ENCODE measurements at places on chromosomes 1 and 21.

DNA sequence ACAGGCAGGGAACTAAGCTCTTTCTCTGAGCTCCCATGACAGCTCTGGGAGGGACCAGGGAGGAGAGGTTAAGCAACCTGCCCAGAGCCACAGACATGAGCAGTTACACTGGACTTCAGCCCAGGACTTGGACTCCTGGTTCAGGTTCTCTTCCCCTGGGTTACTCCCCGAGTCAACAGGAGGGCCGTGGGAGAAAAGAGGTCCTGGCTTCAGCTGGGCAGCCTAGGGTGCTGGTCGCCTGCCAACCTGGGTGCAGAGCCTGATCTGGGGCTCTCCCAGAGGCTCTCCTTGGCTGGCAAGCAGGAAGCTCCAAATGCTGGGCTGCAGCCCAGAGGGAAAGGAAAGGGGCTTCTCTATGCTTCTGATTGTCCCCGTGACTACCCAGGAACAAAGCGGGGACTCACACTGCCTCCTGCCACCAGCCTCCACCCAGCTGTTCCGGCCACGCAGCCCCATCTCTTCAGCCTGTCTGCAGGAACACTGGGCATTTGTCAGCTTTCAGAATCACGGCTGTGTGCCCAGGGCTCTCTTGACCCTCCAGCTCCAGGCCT is 141.8 kb downstream of the HIVEP3 start:
- DNase-seq = no peak

DNA sequence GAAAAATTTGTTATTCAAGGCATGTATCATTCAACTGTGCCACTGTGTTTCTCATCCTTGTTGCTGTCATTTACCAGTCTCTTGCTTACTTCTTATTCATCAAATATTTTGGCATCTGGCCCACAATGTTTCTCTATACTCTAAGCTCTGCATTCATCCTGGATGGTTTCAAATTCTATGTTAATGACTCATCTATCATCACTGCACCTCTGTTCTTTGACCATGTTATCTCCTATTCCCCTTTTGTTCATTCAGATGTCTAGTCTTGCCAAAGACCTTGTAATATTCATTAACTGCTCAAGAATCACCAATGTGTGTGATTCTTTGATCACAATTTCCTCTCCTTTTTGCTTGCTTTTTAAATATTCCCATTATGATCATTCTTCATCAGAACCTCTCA is 54.6 kb upstream of the PRKACB start:
- DNase-seq = no peak

DNA sequence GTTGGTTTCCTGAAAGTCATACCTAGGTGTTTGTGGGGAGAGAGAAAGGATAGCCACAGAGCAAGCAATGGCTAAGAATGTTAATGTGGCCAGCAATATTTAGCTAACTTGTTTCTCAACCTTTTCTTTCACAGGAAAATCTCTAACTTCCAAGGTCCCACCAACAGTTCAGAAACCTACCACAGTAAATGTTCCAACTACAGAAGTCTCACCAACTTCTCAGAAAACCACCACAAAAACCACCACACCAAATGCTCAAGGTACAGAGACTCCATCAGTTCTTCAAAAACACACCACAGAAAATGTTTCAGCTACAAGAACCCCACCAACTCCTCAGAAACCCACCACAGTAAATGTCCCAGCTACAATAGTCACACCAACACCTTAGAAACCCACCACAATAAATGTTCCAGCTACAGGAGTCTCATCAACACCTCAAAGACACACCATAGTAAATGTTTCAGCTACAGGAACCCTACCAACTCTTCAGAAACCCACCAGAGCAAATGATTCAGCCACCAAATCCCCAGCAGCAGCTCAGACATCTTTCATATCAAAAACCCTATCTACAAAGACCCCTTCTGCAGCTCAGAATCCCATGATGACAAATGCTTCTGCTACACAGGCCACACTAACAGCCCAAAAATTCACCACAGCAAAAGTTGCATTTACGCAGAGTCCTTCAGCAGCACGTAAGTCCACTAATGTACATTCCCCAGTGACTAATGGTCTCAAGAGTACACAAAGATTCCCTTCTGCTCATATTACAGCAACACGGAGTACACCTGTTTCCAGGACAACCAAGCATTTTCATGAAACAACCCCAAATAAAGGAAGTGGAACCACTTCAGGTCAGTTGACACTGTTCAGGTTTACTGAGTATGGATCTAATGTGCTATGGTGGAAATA is 15.3 kb downstream of the CD55 start:
- DNase-seq = peak; percentile 21

DNA sequence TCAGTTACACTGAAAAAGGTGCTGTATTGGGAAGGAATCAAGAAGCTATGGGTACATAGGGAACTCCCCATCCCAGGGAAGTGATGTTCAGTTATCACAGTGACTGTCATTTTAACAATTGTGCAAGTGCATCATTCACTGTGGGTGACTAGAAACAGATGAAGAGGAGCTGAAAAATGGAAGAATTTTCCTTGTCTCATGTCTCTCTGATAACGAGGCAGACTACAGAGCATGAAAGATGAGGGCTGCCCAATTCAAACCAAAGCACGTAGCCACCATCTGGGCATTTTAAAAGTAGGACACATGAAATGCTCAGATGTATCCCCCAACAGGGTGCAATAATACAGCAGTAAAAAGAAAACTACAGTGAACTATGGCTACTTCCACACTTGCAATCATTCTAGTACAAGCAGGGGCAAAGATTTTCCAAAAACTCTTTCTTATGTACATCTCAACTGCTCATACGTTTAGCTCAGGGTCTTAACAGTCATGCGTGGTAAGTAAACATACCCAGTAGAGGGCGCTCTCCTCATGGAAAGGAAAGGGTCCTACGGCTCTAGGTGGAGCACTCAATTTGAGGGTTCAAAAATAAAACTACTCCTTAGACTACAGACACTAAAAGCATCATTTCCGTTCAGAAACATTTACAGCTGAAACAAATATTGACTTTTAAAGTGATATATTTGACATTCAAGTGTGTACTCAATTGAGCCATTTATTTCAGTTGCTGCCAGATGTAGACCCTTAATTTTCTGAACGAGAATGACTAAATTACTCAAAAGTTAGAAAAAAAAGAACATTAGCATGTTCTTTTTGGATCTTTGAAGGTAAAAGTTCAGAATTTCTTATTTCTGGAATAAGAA is 143.2 kb downstream of the KCTD3 start:
- no peak for DNase-seq

GRCh38 chr1:19033926-19034680 is 77.6 kb upstream of the IFFO2 start:
- no peak for DNase-seq

- no peak for DNase-seq
Observed at GRCh38 chr1:243213045-243213787, 41.9 kb downstream of the CEP170 start.

- DNase-seq = no peak
Observed at GRCh38 chr1:194698908-194699318, 1512.5 kb upstream of the B3GALT2 start.

DNA sequence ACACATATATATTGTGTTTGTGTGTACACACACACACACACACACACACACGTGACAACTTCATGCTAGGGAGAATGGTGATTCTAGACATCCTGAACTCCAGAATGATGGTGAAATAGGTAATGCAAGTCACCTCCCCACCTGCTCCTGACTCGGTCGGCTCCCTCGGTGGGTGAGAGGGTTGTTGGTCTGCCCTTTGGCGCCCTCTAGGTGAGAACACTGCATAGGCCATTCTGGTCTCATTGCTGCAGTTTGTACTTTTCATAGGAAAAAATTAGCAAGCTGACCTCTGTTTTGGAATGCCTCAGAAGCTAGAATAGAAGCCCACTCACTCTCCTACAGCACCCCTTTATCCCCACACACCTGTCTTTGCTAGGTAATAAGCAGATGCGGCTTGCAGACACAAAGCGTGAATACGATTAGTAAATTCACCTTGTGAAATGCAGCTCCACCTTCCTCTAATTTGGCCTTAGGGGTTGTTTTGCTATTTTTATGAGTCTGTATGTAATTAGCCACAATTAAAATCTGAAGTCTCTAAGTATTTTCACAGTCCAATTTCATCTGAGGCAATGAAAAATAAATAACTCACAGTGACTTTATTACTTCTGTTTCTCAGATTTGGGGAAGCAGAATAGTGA is 130.0 kb upstream of the KCNJ15 start:
- DNase-seq = no peak

GRCh38 chr1:236907205-236907604 is 97.0 kb downstream of the MT1HL1 start:
- DNase-seq = no peak

GRCh38 chr1:34970829-34971228 is 14.3 kb downstream of the TMEM35B start:
- no peak for DNase-seq

- DNase-seq = no peak
Observed at GRCh38 chr1:32047701-32048100, 25.0 kb upstream of the TMEM39B start.

- no peak for DNase-seq
Observed at GRCh38 chr21:43196826-43197225, 28.0 kb downstream of the CRYAA start.

- no peak for DNase-seq
Observed at GRCh38 chr1:53583868-53584776, 124.9 kb downstream of the DMRTB1 start.

DNA sequence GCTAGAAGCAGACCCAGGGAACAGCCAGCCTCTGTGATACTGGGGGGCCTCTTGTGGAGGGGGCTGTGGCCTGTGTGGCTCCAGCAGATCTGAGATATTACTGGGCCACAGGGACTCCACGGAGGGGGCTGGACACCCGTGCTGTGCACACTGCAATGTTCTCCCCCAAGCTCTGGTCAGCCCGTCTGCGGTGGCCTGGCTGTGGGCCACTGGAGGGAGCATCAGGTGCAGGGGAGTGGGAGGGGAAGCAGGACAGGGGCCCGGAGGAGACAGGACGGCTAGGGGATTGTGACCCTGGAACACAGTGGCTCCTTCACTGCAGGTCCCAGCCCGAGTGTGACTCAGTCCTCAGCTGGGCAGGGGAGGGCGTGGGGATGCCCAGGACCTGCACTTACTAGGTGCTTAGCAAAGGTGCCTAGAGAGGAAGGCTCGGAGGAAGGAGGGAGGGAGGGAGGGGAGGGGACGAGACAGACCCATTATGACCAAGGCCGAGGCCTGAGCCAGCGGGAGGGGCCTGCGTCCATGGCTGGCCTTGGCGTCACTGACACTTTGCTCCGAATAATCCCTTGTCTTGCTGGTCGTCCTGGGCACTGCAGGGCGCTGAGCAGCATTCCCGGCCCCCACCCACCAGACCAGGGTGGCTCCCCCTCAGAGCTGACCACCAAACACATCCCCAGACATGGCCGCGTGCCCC is 44.2 kb downstream of the PRDM16 start:
- no peak for DNase-seq

GRCh38 chr1:83627045-83627444 is 371.9 kb downstream of the TTLL7 start:
- no peak for DNase-seq

- DNase-seq = no peak
Observed at GRCh38 chr1:7229696-7230631, 444.7 kb downstream of the CAMTA1 start.

DNA sequence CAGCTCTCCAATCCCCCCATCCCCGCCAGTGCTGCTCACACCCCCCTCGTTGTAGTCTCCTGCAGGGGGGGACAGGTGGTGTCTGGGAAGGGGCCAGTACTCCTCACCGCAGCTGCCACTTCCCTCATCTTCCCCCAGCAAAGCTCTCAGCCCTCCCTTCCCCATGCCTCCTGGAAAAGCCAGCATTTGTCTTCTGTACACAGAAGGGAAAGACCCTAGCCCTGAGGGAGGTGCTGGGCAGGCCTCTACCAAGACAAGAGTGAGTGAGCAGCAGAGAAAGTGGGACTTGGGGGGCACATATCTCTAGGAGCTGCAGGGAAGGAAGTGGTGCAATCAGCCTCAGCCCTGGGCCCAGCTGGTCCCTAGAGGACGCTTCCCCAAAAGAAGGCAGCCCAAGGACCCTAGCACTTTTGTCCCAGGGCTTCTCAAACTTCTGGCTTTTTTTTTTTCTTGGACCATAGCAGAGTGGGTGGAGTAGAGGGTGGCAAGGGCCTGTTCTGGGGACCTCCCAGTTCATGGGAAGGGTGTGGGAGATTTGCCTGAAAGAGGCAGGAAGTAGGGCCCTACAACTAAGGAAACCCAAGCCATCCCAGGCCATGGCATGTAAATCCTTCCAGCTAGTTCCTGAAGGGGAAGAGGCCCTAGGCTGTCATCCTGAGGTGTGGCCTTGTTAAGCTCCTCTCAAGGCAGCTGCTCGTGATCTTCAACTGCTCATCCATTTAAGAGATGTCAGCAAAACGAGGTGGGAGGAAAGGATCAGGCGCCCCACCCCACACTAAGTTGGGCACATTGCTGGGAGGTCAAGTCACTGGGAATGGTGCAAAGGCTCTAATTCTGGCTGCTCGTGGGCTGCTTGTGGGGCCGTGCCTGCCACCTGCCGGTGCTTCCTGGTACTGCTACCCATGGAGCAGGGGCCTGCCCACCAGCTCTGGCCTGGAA is 12.6 kb downstream of the ZC3H12A start:
- DNase-seq = peak; percentile 67

DNA sequence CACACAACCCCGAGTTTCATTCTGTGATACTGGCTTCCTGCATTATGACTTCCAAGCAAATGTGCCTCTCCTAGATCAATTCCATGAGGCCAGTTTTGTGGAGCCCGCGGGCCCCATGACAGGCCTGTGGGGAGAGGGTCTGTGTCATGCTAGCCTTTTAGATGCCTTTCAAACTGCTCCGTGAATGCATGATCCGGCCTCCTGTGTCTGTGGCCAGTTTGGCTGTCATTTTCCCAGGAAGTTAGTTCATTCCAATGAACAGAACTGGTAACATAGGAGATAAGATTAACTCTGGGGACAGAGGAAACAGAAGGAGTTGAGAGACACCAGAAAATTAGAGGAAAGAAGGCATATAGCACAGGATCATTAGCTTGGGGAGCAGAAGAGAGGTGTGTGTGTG is 3.2 kb downstream of the FNDC7 start:
- no peak for DNase-seq

- DNase-seq = peak; percentile 47
Observed at GRCh38 chr21:14076143-14076806, 134.5 kb downstream of the LIPI start.

DNA sequence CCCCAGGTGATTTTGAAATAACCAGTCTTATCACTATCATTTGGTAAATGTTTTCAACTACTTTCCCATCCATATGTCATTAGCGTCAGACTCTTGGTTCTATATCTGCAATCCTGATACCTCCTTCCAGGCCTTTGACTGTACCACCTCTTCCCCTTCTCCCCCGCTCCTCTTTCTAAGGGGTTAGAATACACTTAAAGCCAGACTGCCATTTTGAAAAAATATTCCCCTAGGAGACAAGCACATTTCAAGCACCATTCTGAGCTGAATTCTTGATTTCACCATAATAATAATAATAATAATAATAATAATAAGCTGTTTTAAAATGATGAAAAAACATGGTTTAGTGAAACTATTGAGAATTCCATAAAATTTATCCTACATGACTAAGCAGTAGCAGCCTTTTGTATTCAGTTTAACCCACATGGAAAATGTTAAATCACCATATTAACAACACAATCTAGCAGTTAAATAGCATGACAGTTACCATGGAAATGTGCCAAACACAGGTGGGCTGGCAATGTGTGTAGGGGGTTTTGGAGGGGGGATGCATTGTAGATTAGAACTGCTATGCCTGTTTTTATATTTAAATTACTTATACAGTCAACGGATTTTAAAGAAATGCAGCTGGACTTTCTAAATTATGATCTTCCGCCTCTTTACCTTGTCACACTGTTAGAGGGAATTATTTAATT is 480.2 kb upstream of the DEPDC1 start:
- no peak for DNase-seq

- no peak for DNase-seq
Observed at GRCh38 chr1:28328228-28328648, 602 bp upstream of the MED18 start.

- peak; percentile 45 for DNase-seq
Observed at GRCh38 chr1:108200687-108201051, 526 bp upstream of the SLC25A24 start.

Measured in central memory CD4-positive, alpha-beta T cell (primary cell).